Breast epithelium (tissue), 4 donors: ENCODE measurements at places on chromosomes 12 and 14. TPM values are rescaled to one million over a fixed set of nuclear protein-coding genes. Genes with fewer than 3 reads are reported as not detected.

GRCh38 chr12:32273712-32274111, 125.6 kb upstream of the FGD4 start:
- DNase-seq = no peak

GRCh38 chr12:71749666-71750065, 5.0 kb upstream of the RAB21 start:
- no peak for DNase-seq

DNA sequence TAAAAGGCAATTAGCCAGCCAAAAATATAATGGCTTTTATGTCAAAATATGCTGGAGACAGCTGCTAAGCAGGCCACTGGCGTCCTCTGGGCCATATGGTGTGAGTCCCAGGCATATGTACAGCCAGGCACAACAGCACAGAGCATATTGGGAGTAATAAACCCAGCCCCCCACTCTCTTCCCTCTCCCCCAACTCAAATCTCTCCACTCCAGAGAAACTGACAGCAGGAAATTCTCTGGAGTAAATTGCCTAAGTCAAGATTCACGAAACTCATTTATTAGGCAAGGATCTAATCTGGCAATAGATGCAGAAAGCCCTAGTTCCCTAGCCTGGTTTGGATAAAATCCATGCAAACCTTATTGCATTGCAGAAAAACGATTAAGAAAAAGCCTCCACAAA, 147.9 kb upstream of the SEL1L start:
- no peak for DNase-seq

KLRC4 gene
- total RNA-seq = 0.66 TPM

SLC4A8 gene
- 8.3 TPM for total RNA-seq

ERH gene
- 77.6 TPM for total RNA-seq
